ENCODE measurements at places on chromosomes 3 and 15. TPM values are rescaled to one million over a fixed set of nuclear protein-coding genes. Genes with fewer than 3 reads are reported as not detected.

The STRC gene
- total RNA-seq: not detected

The CAPN3 gene
- 0.57 TPM for total RNA-seq

The KNG1 gene
- total RNA-seq: not detected

The GRK7 gene
- not detected for total RNA-seq

The KCNMB3 gene
- 1.6 TPM for total RNA-seq

The RHOA gene
- total RNA-seq: 680 TPM

The NANOGP8 gene
- total RNA-seq: not detected

The CHL1 gene
- not detected for total RNA-seq

The ACOX2 gene
- total RNA-seq: 4.5 TPM

All from thoracic aorta endothelial cell (primary cell).